ENCODE measurements at places on chromosomes 13 and 19. TPM values are rescaled to one million over a fixed set of nuclear protein-coding genes. Genes with fewer than 3 reads are reported as not detected.

The GPR4 gene
- polyA plus RNA-seq, result 2.4 TPM

The ACTMAP gene
- 10.1 TPM for polyA plus RNA-seq

The RNF126 gene
- polyA plus RNA-seq, result 33.7 TPM

The DOCK9 gene
- 7.5 TPM for polyA plus RNA-seq

The SBNO2 gene
- 53.9 TPM for polyA plus RNA-seq
